Right ventricle myocardium superior (tissue), 1 donor: ENCODE measurements at places on chromosomes 4 and X. TPM values are rescaled to one million over a fixed set of nuclear protein-coding genes. Genes with fewer than 3 reads are reported as not detected.

The ARX gene
- not detected for total RNA-seq

The FREM3 gene
- total RNA-seq, result 0.19 TPM

The ODAPH gene
- total RNA-seq, result not detected

DNA sequence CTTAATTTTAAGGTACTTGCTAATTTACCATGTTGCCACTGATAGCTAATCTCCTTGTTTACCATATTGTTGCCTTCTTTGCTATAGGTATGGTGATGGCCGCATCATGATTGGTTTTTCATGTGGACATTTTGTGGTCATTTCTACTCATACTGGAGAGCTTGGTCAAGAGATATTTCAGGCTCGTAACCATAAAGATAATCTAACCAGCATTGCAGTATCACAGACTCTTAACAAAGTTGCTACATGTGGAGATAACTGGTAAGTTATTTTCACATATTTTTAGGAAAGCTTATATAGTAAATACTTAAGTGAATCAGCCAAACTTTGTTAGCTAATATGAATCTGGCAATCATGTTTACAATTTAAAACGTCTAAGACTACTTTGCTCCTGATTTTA, 23.1 kb downstream of the WDR19 start:
- DNase-seq, result no peak

- no peak for DNase-seq
Observed at GRCh38 chr4:4504783-4505182, 37.1 kb downstream of the STX18 start.

GRCh38 chr4:133096972-133097371, 52.1 kb upstream of the PCDH10 start:
- no peak for DNase-seq

GRCh38 chrX:105725228-105725627, 97.1 kb upstream of the NRK start:
- no peak for DNase-seq

DNA sequence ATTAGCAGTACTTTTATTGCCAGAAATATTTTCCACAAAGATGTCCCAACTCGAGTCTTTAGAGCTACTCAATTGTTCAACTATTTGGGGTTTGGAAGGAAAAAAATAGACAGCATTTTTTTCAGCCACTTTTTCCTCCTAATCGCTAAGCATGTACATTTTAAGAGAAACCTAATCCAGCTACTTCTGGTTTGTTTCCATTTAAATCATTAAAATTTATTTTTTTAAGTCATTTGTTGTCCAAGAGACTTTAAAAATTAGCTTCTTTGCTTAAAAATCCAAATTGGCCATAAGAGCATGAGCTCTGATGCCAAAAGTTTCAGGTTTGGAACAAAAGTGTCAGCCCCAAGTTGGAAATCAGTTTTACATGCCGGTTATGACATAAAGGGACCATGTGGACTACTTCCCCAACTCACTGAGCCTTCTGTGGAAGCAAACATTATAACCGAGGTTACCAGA, 186.3 kb upstream of the INTU start:
- DNase-seq, result no peak

GRCh38 chr4:101458914-101459313, 111.6 kb upstream of the PPP3CA start:
- DNase-seq, result no peak

GRCh38 chr4:26321373-26322221, 783 bp downstream of the RBPJ start:
- DNase-seq, result peak; percentile 45
